Activated naive CD4-positive, alpha-beta T cell treated with anti-CD3 and anti-CD28 coated beads, Interleukin-2, amount 50 U/mL, for 72 hours (primary cell): ENCODE measurements at places on chromosomes 7 and 10. TPM values are rescaled to one million over a fixed set of nuclear protein-coding genes. Genes with fewer than 3 reads are reported as not detected.

DNA sequence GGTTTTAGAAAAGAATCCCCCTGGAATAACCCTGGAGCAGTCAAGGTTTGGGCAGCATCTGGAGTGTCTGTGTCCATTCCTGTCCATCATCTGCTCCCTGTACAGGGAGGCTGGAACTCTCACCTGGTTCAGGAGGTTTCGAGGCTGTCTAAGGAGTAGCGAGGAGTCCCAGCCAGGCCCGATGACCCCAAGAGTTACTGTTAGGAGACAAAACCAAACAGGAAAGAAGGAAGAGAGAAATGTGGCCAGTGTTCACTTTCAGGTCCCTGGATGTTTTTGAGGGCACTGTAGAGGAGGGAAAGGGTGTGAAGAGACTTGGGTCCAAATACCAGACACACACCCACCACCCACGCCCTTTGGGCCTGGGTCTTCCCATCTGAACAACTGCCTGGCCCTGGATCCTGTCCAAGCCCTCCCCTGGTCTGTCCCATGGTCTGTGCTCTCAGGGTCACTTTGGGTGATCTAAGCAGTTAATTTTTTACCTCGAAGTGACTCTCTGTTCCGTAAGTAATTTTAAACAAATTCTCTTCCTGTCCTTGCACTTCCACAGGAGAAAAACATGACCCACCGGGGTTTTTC lies 117.1 kb downstream of the ZMIZ1 start:
- no peak for DNase-seq

DNA sequence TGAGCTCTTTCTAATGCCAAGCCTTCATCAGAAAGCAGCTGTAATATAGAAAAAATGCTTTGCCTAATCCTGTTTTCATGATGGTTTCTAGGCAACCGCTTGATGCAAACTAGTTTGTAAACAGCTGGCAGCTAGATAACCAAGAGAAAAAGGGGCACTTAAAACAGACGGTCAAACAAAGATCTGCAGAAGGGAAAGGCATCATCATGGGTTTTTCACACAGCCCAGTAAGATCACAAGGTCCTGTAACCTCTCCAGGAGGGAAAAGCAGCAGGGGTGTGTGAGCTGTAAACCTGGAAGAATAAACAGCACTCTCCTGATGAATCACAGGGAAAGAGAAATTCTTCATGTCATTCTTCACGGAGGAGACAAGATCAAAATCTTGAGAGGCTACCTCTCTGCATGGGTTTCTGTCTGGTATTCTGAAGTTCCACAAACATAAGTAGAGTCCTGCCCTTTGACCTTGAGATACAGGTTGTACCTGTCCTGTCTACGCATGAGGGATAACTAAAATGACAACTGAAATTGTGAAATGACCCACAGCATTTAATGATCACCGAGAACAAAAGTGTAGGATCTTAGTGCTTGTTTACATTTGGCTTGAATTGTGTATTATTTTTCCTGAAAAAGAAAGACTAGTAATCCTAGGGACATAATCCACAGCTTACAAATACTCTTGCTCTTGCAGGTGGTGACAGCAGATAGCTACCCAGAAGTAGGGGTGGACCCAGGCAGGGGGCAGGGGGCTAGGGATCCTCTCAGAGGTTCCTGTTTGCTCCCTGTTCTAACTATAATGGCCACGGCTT lies 48.0 kb downstream of the CREB3L2 start:
- DNase-seq: no peak

DNA sequence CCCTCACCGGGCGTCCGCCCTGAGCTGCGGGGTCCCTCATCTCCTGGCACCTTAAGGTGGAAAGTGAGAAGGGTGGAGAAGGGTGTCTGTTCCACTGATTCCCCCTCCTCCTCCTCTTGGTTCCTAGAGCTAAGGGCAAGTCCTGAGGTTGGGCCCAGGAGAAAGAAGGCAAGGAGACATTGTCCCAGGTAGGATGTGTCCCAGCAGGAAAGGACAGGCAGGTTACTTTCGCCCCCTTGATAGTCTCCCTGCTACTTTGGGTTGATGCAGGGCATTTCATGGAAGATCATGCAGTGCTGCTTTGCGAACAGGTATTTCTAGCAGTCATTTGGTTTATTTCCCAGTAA lies 582 bp downstream of the STEAP2 start:
- no peak for DNase-seq

GRCh38 chr10:36182179-36182566 lies 540.1 kb upstream of the FZD8 start:
- no peak for DNase-seq

GRCh38 chr7:81111781-81112540 lies 193.1 kb upstream of the SEMA3C start:
- DNase-seq: no peak

GRCh38 chr7:79341902-79342301 lies 111.6 kb downstream of the MAGI2 start:
- no peak for DNase-seq

- no peak for DNase-seq
Measured at GRCh38 chr7:46544396-46545008, 623.4 kb upstream of the IGFBP3 start.

DNA sequence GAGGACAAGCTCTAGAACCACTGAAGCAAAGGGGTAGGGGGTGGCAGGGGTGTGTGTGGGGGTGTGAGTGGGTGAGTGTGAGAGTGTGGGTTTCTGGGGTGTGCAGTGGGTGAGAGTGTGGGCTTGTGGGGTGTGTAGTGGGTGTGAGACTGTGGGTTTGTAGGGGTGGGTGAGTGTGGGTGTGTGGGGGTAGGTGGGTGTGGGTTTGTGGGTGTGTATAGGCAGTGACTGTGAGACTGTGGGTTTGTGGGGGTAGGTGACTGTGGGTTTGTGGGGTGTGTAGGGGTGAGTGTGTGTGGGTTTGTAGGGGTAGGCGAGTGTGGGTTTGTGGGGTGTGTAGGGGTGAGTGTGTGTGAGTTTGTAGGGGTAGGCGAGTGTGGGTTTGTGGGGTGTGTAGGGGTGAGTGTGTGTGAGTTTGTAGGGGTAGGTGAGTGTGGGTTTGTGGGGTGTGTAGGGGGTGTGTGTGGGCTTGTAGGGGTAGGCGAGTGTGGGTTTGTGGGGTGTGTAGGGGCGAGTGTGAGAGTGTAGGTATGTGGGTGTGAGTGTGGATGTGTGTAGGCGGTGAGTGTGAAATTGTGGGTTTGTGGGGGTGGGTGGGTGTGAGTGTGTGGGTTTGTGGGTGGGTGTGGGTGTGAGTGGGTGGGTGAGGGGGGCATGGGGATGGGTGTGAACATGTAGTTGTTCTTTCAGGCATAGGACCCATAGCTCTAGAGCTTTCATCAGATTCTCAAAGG lies 8.8 kb downstream of the NOS3 start:
- DNase-seq: no peak

GRCh38 chr10:100520811-100521210 lies 1.1 kb upstream of the SEC31B start:
- no peak for DNase-seq

GRCh38 chr7:57425969-57426628 lies 23.9 kb upstream of the ZNF716 start:
- no peak for DNase-seq

DNA sequence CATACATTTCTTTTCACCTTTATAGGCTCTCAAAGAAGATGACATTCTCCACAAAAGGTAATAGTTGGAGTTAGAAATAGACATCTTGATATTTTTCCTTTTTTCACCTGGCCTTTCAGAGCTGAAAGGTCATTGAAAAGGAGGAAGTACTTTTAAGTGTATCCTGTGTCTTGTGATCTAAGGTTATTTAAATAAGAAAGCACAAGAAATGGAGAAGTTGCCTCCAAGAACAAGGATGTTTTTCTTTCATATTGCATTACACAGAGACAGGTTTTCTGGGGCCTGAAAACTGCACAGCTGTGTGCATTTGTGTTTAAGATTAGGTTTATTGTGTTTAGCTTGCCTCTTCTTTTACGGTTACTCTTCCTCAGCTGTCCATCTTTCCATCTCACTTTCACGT lies 103.4 kb upstream of the SEMA3D start:
- DNase-seq: no peak

DNA sequence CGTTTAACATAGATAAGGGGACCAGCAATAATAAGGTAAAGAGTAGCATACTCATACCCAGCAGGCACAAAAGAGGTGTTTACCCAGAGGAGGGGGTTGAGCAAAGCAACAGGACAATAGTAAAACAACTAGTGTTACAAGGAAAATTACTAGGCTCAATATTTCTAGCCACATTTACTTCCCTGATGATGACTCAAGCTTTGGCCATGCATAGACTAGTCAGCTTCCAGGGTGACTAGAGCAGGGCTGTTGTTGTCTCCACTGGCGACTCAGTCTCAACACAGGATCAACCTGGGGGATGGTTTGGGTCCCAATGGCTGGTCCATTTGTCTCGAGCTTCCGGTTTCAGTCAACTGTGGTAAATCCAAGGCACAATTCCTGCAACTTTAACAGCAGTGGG lies 217.7 kb upstream of the KCND2 start:
- no peak for DNase-seq

- no peak for DNase-seq
Measured at GRCh38 chr7:116582164-116582732, 57.4 kb downstream of the CAV1 start.

GRCh38 chr7:29490094-29490607 lies 73.5 kb upstream of the PRR15 start:
- DNase-seq: no peak

- DNase-seq: no peak
Measured at GRCh38 chr7:132380059-132380458, 196.2 kb downstream of the PLXNA4 start.

DNA sequence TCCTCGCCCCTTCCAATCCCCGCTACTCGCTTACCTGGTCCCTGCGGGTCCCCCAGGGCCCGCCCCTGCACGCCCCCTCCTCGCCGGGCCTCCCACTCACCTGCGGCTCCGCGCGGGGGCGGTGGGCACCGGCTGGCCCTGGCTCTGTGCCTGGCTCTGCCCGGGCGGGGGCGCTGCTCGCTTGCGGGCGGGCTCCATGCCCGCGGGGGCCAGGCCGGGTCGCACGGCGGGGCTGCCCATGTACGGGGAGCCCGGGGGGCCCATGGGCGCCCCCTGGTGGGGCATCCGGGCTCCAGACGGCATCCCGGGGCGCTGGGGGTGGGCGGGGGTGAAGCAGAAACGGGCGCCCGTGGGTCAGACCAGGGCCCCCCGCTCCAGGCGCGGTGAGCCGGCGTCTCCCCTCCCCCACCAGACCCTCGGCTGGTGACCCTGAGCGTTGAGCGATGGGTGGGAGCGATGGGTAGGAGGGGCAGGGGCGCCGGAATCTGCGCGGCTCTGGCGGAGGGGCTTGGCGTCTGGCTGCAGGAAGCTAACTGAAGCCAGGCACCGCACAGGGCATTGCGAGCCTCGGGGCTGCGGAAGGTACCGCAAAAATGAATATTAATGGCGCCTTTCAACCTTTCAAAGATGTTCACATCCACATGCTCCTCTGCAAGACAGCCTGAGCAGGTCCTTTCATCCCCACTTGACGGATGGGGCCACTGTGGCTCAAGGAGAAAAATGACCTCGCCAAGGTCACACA lies 3.0 kb downstream of the SMARCD3 start:
- DNase-seq: no peak

GRCh38 chr10:14253711-14254110 lies 77.0 kb downstream of the FRMD4A start:
- no peak for DNase-seq

DNA sequence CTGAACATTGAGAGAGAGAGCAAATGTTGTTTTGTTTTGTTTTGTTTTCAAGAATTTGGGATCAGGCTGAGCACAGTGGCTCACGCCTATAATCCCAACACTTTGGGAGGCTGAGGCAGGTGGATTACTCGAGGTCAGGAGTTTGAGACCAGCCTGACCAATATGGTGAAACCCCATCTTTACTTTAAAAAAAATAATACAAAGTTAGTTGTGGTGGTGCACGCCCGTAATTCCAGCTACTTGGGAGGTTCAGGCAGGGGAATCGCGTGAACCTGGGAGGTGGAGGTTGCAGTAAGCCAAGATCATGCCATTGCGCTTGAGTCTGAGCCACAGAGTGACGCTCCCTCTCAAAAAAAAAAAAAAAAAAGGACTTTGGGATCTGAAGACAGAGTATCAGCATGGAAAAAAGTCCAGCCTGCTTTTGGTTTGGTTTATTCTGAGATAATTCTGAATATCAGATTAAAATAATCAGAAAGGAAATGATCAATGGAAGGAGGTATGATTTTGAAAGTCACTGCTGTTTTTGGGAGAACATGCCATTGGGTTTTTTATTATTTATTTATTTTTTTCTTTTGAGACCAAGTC lies 1.9 kb upstream of the ITIH2 start:
- no peak for DNase-seq

GRCh38 chr10:102246261-102246660 lies 929 bp downstream of the GBF1 start:
- no peak for DNase-seq

- no peak for DNase-seq
Measured at GRCh38 chr10:99393683-99394082, 36.7 kb downstream of the GOT1 start.

- no peak for DNase-seq
Measured at GRCh38 chr10:33180921-33181320, 153.5 kb downstream of the NRP1 start.

DNA sequence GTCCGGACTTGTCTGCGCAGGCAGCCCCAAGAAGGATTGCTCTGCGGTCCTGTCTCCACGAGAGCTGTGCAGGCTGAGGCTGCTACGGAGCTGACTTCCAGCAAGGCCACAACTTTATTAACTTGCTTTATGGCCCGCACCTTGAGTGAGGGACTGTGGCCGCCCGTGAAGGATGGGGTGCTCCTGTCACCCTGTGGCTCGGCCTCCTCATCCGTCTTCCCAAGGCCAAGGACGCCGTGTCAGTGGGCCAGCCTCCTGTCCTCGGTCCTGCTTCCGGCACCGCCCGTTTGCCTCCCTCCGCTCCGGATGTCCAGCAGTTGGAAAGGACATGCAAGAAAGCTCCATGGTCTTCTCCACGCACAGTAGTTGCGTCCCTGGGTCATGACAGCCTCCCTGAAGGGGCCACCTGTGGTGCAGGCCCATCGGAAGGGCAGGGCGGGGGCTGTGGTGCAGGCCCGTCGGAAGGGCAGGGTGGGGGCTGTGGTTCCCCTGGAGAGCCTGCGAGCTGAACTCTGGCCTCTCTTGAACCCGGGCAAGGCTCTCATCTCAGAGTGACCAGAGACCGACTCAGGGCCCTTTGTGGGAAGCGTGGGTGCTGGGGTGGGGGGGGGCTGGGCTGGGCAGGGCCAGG lies 87.1 kb downstream of the NKX6-2 start:
- DNase-seq: no peak

The LRRC17 gene
- not detected for total RNA-seq

The AKR1C8 gene
- total RNA-seq: 0.58 TPM

The PRR15 gene
- total RNA-seq: not detected

The FBXO24 gene
- total RNA-seq: 1.9 TPM

The KLHL7 gene
- total RNA-seq: 19.7 TPM

The SPDYE9 gene
- not detected for total RNA-seq

The LRMDA gene
- total RNA-seq: not detected

The HABP2 gene
- total RNA-seq: not detected

The PROSER2 gene
- total RNA-seq: 1.2 TPM

The OR9A2 gene
- 0.66 TPM for total RNA-seq

The CLEC2L gene
- not detected for total RNA-seq

The TMEM213 gene
- total RNA-seq: not detected

The TWIST1 gene
- not detected for total RNA-seq

The UCN3 gene
- not detected for total RNA-seq

The TYW1B gene
- 2.1 TPM for total RNA-seq

The UNCX gene
- total RNA-seq: not detected
